ENCODE measurements at places on chromosomes 7 and 10. TPM values are rescaled to one million over a fixed set of nuclear protein-coding genes. Genes with fewer than 3 reads are reported as not detected.
A peak's percentile ranks its signal among the peaks of the same experiment; 100 is the strongest.

- DNase-seq, result no peak
Measured at GRCh38 chr7:151917791-151918509, 38.3 kb upstream of the GALNTL5 start.

- no peak for DNase-seq
Measured at GRCh38 chr10:29702273-29703164, 67.7 kb upstream of the SVIL start.

DNA sequence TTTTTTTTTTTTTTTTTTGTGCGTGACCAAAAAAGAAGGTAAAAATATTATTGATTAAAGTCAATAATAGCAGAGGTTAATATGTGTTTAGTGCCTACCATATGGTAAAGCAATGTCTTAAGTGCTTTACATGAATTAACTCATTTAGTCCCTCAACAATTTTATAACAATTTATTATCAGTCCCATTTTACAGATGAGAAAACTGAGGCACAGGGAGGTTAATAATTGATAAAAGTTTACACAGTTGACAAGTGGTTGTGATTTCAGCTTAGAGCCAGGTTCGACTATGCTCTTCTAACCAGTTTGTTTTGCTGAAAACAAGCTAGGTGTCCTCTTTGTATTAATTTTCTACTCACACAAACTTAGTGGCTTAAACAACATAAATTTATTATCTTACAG is 67.0 kb downstream of the EXOC4 start:
- DNase-seq, result no peak

- DNase-seq, result no peak
Measured at GRCh38 chr7:97001656-97002554, 3.4 kb upstream of the DLX6 start.

DNA sequence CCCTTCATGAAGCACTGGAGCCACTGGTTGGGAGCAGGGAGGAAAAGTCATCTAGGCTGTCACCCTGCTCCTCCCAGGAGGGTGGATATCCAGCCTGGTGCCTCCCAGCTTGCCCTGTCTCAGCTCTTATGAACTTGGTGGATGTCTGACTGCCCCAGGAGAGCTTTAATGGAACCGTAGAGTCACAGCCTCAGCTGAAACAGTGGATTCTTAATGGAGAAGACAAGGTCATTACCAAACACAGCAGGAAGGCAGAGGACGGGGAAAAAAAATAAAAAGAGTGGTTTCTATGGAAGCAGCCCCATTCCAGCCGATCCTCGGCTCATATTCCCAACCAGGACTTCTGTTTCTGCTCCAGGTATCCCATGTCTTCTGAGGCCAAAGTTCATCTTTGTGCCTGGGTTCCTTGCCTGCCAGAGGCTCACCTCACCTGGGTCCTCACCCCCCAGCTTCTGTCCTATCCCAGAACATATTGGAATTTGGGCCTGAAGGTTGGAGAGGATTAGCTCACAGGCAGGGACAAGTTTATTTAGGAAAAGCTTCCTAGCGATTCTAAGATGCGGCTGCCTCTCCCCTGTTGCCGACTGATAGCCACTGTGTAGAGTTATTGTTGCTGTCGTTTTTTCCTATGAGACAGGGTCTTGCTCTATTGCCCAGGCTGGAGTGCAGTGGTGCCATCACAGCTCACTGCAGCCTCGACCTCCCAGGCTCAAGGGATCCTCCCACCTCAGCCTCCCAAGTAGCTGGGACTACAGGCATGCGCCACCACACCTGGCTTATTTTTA is 15.6 kb downstream of the CCL26 start:
- DNase-seq, result no peak

- no peak for DNase-seq
Measured at GRCh38 chr7:137007001-137007694, 138.7 kb downstream of the CHRM2 start.

DNA sequence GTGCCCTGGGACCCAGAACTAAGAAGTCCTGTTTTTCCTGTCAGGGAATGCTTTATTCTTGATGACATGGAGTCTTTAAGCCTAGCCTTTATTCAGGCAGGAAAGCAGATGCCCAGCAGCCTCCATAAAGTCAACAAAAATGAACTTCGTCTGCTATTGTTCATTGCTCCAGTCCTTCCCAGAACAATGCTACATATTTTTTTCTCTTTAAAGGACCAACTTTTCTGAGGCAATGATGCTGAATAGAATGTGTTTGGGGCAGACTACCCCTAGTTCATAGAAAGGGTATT is 47.6 kb upstream of the PDCD4 start:
- no peak for DNase-seq

DNA sequence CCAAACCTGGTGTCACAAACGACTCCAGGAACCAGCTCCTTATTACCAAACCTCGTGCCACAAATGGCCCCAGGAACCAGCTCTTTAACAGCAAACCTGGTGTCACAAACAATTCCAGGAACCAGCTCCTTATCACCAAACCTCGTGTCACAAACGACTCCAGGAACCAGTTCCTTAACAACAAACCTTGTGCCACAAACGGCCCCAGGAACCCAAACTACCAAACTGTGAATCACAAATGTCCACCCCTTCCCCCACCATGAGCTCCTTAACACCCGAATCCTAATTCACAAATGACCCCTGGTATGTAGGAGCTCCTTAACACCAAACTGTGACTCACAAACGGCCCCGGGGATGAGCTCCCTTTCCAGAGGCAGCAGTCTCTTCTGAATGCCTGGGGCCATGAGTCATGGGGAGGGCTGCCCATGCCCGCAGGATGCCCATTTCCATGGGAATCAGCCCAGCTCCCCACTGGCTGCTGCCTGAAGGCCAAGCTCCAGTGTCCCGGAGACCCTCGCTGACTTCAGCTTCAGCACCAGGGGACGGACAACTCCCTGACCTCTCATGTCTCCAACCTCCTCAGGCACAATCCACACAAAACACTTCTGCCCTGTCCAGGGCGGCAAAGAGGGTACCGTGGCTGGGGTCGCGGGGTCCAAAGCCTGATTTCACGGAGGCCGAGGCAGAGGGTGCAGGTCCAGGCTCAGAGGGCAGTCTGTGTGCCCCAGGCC is 213.1 kb downstream of the ELFN1 start:
- DNase-seq, result no peak

- DNase-seq, result peak; percentile 64
Measured at GRCh38 chr10:80408242-80409101, at the start of gene PRXL2A. PRXL2A (plus strand) TSS chr10:80408551; CDS start chr10:80420468, 11,917 bp downstream.

DNA sequence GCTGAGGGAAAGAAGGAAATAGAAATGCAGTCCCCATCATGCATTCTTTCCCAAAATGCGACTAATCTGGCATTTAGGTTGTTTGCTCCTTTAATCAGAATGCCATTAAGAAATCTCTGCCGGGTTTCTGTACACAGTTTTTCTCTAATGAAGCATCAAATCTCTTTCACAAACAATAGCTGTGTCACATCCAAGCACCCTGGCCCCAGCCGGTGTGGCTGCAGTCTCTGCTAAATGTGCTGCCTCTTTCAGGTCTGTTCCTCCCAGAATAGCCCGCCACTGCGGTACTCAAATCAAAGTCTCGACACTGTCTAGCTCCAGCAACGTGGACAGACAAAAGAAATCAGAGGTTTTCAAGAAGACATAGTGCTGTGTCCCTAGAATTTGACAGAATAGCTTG is 343.8 kb downstream of the KCNMA1 start:
- no peak for DNase-seq

GRCh38 chr7:112266595-112267270 is 60.2 kb downstream of the ZNF277 start:
- DNase-seq, result no peak

GRCh38 chr10:113477451-113477850 is 75.4 kb upstream of the HABP2 start:
- no peak for DNase-seq

- no peak for DNase-seq
Measured at GRCh38 chr10:99346247-99346646, 17.1 kb downstream of the CNNM1 start.

- no peak for DNase-seq
Measured at GRCh38 chr7:86949779-86950260, 109.6 kb downstream of the ELAPOR2 start.

DNA sequence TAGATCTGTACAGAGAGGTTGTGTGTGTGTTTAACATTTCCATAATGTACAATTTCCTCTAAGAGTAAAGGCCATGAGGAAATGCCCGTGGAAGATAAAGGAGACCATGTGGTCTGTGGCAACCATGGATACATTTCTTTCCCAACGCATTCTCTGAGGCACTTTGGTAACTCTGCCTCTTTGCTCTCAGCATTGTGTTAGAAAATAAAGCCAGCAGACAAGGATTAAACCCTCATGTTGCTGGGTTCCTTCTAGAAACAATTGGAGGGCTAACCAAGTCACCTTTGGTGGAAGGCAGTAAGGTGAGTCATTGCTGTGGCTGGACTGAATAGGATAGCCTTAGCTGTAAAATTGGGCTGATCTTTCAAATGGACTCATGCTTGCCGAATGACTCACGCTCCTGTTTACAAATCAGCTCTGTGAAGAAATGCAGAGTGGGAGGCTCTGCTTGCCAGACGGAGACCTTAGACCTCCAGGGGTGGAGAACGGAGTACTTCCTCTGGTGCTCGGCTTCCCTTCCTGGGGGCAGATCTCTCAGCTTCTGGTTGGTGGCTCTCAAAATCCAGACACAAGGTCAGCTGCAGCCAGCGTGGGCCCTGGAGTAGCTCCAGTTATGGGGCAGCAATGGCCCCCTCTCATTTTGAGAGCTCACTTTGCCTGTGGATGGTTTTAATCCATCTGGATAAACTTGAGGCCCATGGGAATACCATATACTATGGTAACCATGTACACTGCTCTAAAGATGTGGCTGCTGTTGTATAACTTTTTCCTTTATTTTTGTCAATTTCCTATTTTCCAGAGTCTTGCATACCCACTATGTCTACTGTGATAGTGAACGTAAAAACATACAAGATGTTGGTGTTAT is 137.3 kb downstream of the TCF7L2 start:
- no peak for DNase-seq

- no peak for DNase-seq
Measured at GRCh38 chr7:87480386-87480785, 4.9 kb upstream of the ABCB4 start.

- DNase-seq, result no peak
Measured at GRCh38 chr7:22601812-22602565, 102.0 kb upstream of the STEAP1B start.

GRCh38 chr10:119177708-119178371 is 772 bp downstream of the PRDX3 start:
- DNase-seq, result no peak

GRCh38 chr7:91137153-91137787 is 127.0 kb upstream of the FZD1 start:
- DNase-seq, result no peak

- peak; percentile 82 for DNase-seq
Measured at GRCh38 chr10:22436893-22437619, 91.8 kb downstream of the SPAG6 start.

- no peak for DNase-seq
Measured at GRCh38 chr10:72639441-72639873, 13.6 kb upstream of the MICU1 start.

The EFCAB10 gene
- polyA plus RNA-seq, result 1.7 TPM

The SLC13A1 gene
- polyA plus RNA-seq, result 21.4 TPM

The MBLAC1 gene
- polyA plus RNA-seq, result 2.3 TPM

The NKX2-3 gene
- not detected for polyA plus RNA-seq

The AGR2 gene
- 72.3 TPM for polyA plus RNA-seq

The MOSPD3 gene
- polyA plus RNA-seq, result 23.5 TPM

The HOXA9 gene
- polyA plus RNA-seq, result 95.8 TPM

The PLPP4 gene
- polyA plus RNA-seq, result 5.9 TPM

The TMEM176A gene
- polyA plus RNA-seq, result 131 TPM

The WEE2 gene
- polyA plus RNA-seq, result 0.60 TPM

The HNRNPF gene
- polyA plus RNA-seq, result 151 TPM

The SPACDR gene
- 0.59 TPM for polyA plus RNA-seq

The HOXA4 gene
- polyA plus RNA-seq, result 23.4 TPM

The TAS2R60 gene
- not detected for polyA plus RNA-seq

The ATOH7 gene
- 1.7 TPM for polyA plus RNA-seq

The FGF8 gene
- polyA plus RNA-seq, result 6.4 TPM

The SEMA3C gene
- 248 TPM for polyA plus RNA-seq

The HKDC1 gene
- 13.1 TPM for polyA plus RNA-seq
